Adipocyte (in vitro differentiated cells): ENCODE measurements at places on chromosomes 13 and 19.

GRCh38 chr19:31167690-31168089 is 181.5 kb downstream of the TSHZ3 start:
- no peak for DNase-seq

DNA sequence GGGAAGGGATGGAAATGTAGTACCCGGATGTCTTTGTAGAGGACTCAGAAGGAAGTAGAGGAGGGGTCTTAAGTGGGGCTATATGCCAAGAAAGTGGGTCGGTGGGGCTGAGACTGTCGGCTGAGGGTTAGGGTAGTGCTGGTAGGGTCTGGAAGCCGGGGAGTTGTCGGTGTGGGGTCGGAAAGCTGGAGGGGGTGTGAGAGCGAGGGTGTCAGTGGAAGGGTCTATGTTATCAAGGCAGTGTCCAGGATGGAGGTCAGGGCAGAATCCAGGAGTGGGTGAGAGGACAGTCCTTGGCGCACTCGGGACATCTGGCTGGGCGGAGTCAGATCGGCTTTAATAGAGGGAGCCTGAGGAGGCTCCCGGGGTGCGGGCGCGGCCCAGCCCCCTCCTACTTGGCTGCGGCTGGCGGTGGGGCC is 1.7 kb downstream of the HSPB6 start:
- DNase-seq, result no peak

DNA sequence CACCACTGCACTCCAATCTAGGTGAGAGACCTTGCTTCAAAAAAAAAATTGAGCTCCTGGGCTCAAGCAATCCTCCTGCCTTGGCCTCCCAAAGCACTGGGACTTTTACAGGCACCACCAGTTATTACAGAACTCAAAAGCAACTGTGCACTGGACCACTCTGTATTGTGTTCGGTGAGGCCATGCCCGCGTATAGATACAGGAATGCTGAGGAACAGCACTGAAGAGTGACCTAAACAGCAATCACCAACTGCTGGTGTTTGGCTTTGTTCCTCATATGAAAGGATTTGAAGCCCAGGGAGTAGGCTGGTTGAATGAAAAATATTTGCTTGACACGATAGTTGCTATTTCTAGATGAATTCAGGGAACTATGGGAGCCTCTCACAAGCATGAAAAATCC is 29.5 kb downstream of the SLC25A30 start:
- DNase-seq, result no peak

GRCh38 chr19:45395821-45396617 is 8.8 kb downstream of the PPP1R13L start:
- DNase-seq, result no peak

DNA sequence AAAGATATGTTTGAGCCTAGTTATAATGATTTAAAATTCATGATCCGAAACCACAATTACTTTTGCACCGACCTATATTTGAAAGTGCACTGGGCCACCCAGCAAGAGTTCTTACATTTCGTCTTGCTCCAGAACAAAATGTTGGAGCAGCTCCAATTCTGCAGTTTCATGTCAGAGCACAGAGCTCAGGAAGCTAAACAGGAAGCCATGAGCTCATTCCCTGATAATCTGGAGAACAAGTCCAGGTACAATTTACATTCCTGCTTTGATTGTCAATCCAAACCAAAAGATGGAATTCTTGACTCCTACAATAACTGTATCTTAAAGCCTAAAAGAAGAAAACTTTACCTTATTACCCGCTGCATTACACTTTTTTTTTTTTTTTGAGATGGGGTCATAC is 131.8 kb downstream of the KCTD12 start:
- DNase-seq, result peak; percentile 54

DNA sequence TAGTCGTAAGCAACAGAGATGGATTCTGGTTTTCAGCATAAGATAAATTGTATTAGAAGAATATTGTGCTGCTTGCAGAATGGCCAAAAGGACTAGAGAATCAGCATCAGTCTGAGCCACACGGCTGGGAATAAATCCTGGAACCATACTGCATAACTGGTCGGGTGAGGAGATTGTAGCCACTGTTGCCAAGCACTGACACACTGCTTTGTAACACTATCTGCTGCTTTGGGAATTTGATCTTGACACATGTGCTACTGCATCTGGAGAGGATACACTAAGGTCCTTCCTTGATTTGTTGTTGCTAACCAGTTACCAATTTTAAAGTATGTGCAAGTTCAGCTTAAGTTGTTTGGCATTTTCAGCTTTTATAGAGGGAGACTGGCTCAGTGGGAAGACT is 1.9 kb downstream of the HNRNPA1L2 start:
- no peak for DNase-seq
